ENCODE measurements at places on chromosomes 13 and 19.
A peak's percentile ranks its signal among the peaks of the same experiment; 100 is the strongest.

- no peak for DNase-seq
Observed at GRCh38 chr19:20423381-20424197, 142.0 kb downstream of the ZNF737 start.

- DNase-seq: no peak
Observed at GRCh38 chr19:20154636-20155035, 12.4 kb upstream of the ZNF486 start.

- no peak for DNase-seq
Observed at GRCh38 chr19:33462112-33462791, 59.3 kb downstream of the PEPD start.

GRCh38 chr19:33747273-33747672, 49.4 kb upstream of the KCTD15 start:
- no peak for DNase-seq

DNA sequence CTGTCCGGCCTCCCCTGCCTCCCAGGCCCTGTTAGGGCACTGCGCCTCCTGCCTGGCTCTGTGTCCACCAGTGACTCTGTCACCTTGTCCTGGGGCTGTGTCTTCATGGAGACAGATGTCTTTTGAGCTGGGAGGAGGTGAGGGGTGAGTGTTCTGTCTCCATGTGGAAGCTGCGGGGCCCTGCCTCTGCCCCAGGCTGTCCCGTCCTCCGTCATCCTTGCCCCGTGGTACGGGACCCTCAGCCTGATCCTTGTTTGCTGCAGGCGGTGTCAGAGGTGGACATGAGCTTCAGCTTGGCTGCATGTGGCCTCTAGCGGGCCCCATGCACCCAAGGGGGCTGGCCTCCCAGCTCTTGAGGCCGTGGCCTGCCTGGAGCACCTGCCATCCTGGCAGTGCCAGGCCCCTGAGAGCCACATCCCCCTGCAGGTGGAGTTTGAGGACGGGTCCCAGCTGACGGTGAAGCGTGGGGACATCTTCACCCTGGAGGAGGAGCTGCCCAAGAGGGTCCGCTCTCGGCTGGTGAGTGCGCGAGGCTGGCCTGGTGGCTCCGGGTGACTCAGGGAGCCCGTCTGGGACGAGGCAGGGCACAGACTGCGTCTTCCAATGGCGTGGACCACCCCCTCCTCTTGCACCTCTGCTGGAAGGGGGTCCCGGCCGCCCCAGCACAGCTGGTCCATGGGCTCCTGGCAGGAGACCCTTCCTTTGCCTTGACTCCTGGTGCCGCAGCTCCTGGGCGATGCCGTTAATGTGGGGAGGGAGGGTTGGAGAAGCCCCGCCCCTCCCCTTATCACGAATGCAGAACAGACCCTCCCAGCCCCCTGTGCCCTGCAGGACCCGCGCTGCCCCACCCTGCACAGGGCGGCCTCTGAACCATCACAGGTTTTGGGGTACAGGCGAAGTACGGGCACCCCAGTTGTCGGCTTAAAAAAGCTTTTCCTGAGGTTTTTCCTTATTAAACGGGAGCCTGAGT, 181.3 kb downstream of the KDM4B start:
- DNase-seq: no peak

DNA sequence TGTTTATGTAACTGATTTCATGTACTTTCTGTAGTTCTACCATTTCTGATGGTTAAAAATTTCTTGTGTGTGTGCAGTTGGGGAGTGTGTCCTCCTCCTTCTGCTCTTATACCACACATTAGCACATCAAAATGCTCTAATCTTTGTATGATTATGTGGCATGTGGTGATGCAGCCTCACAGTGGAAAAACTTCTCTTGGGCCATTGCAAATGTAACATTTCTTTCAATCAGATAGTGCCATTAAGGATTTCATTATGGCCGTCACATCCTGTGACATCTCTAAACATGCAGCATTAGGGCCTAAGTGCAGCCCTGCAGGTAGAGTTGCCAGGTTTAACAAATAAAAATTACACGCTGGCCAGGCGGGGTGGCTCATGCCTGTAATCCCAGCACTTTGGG, 24.9 kb upstream of the ALOX5AP start:
- DNase-seq: no peak

DNA sequence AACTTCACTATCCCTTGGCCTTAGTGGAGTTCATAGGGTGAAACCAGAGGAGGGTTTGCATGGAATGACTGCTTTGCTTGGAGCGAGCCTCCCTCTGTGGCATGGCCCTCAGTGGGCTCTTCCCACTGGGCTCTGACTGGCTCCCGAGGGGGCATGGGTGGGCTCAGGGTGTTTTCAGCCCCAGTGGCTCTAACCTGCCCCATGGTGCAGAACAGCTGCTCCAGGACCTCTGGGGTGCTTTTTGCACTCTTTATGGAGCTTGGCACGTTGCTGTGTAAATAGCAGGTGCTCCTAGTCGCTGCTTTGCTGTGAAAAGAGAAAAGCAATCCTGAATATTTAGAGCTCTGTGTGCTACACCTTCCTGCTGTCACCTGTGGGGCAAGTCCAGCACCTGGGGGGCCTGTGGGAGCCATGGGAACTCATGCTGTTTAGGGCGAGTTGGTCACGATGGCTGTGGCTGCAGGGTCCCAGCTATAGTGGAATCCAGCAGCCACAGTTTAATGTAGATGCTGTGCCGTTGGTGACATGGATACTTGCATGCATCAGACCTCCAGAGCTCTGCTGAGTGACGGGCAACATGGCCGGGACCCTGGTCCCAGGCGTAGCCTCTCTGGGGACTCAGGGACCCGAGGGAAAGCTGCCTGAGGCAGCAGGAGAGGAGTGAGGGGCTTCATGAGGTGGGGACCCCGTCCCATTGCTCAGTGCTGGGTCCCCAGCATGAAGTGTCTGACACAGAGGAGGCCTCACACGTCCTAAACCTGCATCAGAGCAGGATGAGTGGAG, 14.3 kb upstream of the MCF2L start:
- no peak for DNase-seq

- DNase-seq: no peak
Observed at GRCh38 chr13:113617961-113618360, 33.4 kb downstream of the TFDP1 start.

DNA sequence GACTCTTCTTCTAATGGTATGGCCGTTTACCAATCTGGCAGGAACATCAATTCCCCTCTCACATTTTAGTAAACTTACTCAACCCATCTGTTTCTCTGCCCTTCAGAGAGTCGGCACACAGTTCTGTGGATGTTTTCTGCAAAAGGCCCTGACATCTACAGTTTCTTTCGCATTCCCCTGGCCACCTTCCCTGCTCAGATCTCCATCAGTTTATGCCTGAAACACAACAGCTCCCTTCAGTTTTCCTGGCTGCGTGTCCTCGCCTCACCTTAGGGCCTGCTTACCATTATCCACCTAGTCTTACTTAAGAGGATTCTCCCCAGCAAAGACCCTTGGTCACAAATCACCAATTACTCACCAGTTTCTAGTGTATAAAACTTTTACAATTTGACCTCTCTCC, 25.2 kb downstream of the COL4A1 start:
- no peak for DNase-seq

- peak; percentile 41 for DNase-seq
Observed at GRCh38 chr19:18401580-18402112, 4.2 kb upstream of the LRRC25 start.

GRCh38 chr19:38046254-38047048, 139.4 kb downstream of the SIPA1L3 start:
- DNase-seq: no peak

GRCh38 chr19:27885359-27885758, 1327.6 kb downstream of the UQCRFS1 start:
- no peak for DNase-seq

DNA sequence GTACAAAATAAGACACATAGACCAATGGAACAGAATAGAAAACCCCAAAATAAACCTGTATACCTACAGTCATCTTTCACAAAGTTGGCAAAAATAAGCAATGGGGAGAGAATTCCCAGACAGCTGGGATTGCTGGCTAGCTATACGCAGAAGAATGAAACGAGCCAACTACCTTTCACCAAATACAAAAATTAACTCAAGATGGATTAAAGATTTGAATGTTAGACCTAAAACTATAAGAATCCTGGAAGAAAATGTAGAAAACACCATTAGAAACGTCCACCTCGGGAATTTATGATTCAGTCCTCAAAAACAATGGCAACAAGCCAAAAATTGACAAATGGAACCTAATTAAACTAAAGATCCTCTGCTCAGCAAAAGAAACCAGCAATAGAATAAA, 408.1 kb upstream of the SLITRK1 start:
- no peak for DNase-seq

DNA sequence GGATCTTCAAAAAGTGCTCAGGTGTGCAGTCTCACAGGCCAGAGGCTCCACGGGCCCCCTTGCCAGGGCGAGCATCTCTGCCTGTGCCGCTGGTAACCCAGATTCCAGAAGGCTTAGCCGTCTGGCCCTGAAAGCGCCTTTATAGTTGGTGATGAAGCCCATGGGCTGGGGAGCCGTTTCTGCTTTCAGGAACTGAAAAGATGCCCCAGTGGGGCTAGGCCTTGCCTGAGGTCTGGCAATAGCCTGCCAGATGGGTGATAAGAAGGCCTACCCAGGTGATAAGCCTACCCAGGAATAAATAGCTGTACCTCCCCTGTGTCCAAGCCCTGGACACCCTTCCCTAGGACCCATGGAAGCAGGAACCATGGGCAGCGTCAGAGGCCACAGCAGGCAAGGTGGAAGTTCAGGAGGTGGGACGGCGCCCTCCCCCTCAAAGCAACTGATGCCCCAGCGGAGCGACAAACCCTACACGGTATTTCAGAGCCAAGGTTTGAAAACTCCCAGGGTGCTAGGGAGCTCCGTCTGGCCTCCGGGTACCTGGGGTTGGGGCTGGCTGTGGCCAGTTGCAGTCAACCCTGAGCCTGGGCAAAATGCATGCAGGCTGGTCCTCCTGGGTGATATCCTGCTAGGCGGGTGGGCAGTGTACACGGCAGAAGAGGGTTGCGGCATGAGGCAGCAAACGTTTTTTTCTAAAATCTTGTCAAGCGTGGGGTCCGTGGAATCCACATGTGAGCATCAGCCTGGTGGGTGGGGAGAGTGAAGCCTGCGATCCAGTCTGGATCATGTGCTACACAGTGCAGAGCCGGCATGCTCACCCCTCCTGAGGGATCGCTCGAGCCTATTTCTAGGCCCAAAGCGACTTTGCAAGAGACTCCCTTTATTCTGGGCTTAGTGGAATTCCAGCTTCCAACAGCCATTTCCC, 45.3 kb downstream of the ACTN4 start:
- no peak for DNase-seq

GRCh38 chr13:113124211-113124970, 1.8 kb downstream of the F10 start:
- DNase-seq: no peak

DNA sequence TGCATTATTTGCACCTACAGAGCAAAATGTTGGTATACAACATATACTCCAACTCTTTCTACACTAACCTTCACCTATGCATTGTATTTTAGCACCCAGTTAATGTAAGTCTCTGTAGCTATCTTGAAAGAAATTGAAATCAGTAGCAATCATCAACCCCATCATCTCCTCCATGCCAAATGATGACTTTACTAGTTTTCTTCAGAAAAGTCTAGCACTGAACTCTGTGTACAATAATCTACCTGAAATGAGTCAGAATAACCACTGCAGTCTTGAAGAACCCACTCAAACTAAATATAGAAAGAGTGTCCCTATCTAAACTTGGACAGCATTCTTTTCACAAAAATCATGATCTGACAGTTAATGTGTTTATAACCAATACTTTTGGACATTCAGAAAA, 9.8 kb downstream of the IRS2 start:
- DNase-seq: peak; percentile 36

- peak; percentile 53 for DNase-seq
Observed at GRCh38 chr19:7928741-7929701, 3.1 kb upstream of the CTXN1 start.

GRCh38 chr19:11445141-11445540, 9.7 kb downstream of the PRKCSH start:
- DNase-seq: no peak

GRCh38 chr19:55679343-55680257, 4.6 kb downstream of the EPN1 start:
- DNase-seq: peak; percentile 17

DNA sequence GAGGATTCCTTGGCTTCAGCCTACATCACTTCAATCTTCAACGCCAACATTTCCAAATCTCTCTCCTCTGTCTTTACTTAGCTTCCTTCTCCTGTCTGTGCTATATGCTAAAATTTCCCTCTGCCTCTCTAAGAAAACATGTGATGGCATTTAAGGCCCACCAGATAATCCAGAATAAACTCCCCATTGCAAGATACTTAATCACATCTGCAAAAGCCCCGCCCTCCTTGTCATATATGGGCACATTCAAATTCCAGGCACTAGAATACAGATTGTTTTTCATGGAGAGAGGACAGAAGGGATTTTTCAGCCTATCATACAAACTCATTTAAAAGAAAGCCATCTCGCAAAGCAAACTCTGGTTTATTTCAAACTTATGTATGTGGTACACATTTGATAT, 16.2 kb downstream of the ARGLU1 start:
- DNase-seq: no peak

GRCh38 chr19:49761625-49762311, 1.3 kb downstream of the TSKS start:
- DNase-seq: no peak

GRCh38 chr19:17517898-17518297, 6.4 kb downstream of the PGLS start:
- no peak for DNase-seq

DNA sequence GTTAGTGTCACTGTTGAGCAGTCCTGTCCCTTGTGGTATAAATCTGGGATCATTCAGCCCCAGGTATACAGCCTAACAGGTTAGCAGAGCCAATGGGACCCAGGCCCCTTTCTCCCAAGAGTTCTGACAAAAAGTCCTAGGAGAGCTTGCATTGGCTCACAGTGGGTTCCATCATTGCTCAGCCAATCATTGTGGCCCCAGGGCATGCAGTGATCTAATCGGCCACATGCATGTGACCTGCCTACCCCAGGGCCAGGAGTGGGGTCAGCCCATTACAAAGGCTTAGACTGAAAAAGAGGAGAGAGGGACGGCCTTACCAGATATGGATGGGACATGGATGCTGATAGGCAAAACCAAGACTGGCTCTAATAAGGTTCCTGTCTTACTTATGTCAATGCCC, 41.1 kb downstream of the SPTBN4 start:
- no peak for DNase-seq

DNA sequence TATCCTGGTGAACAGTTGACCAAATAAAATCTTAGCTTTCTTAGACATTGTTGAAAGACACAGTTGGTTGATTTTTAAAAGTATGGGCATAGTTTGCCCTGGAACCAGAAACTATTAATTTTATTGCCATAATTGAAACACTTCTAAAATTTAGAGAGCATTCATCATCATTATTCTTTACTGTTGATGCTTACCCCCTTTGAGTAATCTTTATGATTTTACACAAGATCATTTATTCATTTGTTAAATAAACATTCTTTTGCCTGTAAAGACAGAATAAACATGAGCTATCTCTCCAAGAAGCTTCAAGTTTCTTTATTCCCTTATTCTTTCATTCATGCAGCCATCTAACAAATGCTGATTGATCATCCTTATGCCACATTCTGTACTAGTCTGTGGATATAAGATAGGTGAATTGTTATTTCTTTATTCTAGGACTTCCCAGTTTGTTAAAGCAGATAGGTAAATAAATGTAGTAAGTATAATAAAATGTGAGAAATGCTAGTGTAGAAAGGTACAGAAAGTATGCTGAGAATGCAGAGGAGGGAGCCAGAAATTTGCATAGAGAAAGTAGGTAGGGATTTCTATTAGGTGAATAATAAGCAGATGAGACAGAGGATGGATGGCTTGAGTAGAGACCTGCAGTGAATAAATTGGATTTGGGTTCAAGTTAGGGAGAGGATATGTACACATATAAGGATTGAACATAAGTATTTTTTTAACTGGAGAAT, 8.2 kb downstream of the SERTM1 start:
- no peak for DNase-seq

- peak; percentile 71 for DNase-seq
Observed at GRCh38 chr19:8001995-8002849, 3.2 kb downstream of the ELAVL1 start.

All from RCC 7860 (cell line).